ENCODE measurements at places on chromosomes 3 and 15.
A peak's percentile ranks its signal among the peaks of the same experiment; 100 is the strongest.

GRCh38 chr3:143648708-143649107 is 199.6 kb downstream of the SLC9A9 start:
- DNase-seq = no peak

DNA sequence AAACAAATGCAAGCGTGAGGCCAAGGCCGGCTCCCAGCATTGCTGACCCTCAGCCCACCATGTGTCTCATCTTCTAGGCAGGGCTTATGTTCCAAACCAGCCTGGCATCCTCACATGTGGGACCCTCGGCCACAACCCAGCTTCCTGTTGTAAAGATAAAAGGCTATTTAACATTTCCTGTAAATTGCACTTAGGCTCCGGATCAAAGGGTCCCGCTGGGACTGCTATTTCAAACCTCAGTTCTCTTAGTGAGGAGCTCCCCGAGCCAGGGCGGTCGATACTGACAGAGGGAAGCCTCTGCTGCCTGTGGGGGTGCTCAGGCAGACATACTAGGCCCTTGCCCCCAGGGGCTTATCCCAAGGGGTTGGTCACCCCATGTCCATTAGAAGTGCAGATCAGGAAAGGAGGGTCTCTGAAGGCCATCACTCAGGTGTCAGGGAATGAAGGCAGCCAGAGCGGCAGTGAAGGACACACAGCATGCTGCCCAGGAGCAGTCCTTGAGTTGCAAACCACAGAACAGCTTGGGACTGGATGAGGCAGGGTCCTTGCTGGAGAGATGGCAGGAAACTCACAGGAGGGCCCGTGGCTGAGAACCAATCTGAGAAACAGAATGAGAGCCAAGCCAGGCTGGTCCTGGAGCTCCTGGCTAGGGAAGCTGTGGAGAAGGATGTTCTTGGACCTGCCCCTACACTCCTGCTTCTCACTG is 239.9 kb downstream of the TLE3 start:
- no peak for DNase-seq

DNA sequence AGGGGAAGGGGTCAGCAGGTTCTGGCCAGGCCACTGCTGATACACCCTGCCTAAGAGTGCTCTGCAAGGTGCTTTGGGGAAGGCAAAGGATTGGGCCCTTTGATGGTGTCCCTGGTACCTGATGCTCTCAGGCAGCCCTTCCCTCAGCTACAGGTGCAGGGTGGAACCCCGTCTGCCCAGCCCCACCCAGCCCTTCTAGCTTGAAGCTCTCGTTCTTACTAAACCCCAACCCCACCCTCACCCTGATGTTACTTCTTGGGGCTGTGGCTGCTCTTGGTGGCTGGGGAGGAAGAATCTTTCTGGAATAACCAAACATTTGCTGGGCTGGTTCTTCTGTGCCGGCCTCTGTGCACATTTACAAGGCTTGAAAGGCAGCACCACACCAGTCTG is 6.4 kb downstream of the GNAI2 start:
- DNase-seq = no peak

- DNase-seq = no peak
These were observed 573.3 kb upstream of the TBL1XR1 start for GRCh38 chr3:177770383-177771230.

DNA sequence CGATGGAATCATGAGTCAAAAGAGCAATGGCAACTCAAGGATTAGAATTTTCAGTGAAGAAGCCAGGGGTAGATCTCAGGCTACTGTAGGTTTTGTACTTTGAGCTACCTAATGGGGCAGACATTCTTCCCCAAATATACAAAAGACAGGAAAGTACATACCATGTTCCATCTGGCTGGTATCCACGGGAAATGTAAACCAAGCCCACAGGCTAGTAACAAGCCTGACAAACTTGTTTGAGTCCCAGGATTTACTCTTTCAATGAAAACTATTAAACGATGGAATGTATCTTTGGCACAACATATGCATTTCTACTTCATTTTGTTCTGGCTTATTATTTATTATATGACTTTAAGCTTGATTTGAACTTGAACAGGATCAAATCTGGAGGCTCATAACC is 44.2 kb upstream of the GOLIM4 start:
- DNase-seq = no peak

GRCh38 chr3:156509189-156510174 is 45.4 kb downstream of the SSR3 start:
- peak; percentile 63 for DNase-seq

DNA sequence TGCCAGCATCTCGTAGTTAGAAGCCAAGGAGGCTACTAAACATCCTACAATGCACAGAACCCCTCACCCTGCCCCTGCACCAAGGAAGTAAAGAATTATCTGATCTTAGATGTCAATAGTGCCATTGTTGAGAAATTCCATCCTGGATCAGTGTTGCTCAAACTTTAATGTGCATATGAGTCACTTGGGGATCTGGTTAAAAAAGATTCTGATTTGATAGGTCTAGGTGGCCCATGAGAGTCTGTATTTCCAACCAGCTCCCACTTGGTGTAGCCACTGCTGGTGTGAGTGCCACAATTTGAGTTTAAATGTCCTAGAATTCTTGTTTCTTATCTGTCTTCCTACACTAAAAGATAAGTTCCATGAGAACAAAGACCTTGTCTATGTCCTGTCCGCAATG is 43.7 kb downstream of the TMEM45A start:
- DNase-seq = no peak

- DNase-seq = no peak
These were observed 25.8 kb upstream of the POLG start for GRCh38 chr15:89360294-89360971.

DNA sequence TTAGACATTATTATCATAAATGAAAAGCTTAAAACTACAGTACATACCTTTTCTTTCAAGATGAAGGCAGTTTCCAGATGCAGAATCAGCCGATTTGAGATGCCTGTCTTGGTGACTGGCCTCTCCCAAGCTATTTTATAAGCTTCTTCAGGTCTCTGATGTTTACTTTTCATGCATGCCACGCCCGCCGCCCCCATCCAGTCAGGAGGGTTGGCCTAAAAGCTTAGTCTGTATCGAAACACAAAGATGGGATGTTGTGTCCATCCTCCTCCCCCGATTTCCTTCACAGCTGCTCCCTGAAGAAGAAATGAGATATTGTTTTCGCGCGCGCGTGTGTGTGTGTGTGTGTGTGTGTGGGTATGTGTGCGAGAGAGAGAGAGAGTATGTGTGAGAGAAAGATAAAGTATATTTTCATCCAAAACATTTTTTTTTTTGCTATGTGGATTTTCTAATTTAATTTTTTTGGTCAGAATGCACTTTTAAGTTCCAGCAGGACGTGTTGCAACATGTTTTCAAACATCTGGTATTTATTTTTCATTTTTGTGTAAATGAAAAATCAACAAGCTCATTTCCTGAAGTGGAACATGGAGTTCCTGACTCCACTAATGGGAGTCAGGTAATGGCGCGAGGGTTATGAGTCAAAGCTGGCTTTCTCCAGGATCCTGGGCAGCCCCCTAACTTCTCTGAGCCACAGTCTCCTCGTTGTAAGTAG is at the start of gene APOD:
Gene APOD (minus strand): TSS at position 110 of the 712 bp plus-strand sequence. CDS start 4,479 bp downstream, outside the sequence.
- DNase-seq = no peak

GRCh38 chr15:93034512-93034911 is 54.5 kb downstream of the RGMA start:
- no peak for DNase-seq

GRCh38 chr15:68551296-68551635 is 27.5 kb upstream of the CORO2B start:
- DNase-seq = no peak

Measured in NCI-H2081 (cell line).